Activated CD8-positive, alpha-beta memory T cell treated with anti-CD3 and anti-CD28 coated beads, Interleukin-2, amount 10 ng/mL, durations not matched to agents 7 days and 5 days (primary cell): ENCODE measurements at places on chromosomes 13 and 19.

DNA sequence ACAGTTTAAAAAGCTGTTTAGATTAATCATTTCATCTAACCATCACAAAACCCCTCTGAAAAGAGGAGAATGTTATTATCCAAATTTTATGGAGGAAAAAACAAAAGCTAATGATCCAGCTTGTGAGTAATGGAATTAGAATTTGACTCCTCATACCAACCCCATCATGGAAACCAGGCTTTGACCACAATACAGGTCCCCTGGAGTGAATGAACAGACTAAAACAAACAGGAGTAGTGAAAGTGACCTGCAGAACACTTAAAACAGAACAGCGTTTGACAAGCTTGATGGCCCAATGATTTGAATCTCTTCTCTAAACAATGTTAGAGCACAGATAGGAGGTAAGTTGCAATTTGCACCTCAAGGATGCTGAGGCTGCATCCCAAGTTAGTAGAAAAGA lies 230.0 kb downstream of the DCT start:
- no peak for DNase-seq

DNA sequence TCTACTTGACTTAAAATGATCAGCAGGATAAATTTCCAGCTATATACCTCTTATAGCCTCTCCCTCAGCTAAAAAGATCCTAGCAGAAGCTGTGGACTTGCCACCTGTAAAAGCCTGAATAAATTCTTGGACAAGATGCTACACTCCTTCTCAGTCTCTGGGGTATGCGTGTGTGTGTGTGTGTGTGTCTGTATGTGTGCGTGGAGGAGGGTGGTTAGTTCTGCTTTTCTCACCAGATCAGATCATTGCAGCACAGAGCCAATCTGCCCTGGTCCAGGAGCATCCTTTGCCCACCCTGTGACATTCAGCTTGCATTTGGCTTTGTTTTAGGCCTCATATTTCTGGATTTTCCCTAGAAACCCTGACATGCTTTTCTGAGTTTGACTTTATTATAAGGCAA lies 438.3 kb downstream of the RFC3 start:
- DNase-seq, result no peak

- no peak for DNase-seq
Observed at GRCh38 chr19:38875656-38876395, 2.2 kb downstream of the RINL start.

GRCh38 chr13:76883236-76883635 lies 3.0 kb downstream of the KCTD12 start:
- no peak for DNase-seq

DNA sequence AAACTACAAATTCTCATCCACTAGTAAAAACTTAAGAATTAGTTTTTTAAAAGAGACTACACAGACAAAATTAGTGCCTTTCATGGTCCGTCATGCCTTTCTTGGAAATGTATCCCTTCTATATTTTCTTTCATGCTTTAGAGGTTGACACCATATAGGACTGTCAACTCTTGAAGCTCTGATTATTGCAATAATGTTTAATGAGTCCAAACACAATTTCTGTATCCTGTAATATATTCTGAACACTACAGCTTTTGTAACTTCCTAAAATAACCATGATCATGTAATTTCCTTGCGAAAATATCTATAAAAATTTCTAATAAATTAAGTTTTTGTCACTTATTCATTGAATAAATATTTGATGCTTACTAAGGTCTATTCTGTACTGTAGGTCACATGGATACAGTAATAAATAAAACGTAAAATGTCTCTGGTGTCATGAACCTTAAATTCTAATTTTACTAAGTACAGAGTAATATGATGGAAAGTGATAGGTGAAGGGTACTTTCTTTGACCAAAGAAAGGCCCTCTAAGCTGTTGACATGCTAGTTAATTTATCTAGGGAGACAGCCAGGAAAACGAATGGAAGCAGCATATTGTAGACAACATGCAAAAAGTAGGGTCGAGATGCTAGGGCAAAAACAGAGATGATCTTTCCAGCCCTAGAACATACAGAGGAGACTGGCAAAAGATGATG lies 687.3 kb upstream of the PCDH9 start:
- no peak for DNase-seq

GRCh38 chr19:45952686-45953505 lies 20.8 kb downstream of the NOVA2 start:
- DNase-seq, result peak; percentile 73

GRCh38 chr19:56710437-56710836 lies 38.9 kb upstream of the ZNF835 start:
- DNase-seq, result no peak

GRCh38 chr19:17519967-17520366 lies 8.5 kb downstream of the PGLS start:
- DNase-seq, result no peak

GRCh38 chr13:73187106-73187505 lies 128.3 kb downstream of the KLF5 start:
- no peak for DNase-seq

- no peak for DNase-seq
Observed at GRCh38 chr13:34933349-34933748, 8.7 kb upstream of the NBEA start.

- no peak for DNase-seq
Observed at GRCh38 chr19:41039806-41040205, 48.4 kb upstream of the CYP2A13 start.

GRCh38 chr13:60787083-60787482 lies 390.1 kb downstream of the TDRD3 start:
- no peak for DNase-seq

DNA sequence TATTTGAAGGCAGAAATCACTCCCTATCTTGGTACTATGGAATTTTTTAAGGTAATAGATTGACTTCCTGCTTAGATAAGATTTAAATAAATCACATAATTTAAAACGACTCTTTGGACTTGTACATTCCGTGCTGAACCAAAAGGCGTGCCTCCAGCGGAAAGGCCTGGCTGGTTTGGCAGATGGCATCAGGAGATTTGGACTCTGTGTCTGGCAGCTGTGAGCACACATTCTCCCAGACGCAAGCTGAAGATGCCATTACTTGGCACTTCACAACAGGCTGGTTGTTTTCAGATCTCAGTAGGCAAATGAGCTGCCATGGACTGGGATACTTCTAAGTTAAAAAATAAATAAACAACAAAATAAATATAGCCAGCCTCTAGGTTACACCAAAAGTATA lies 104.5 kb upstream of the SLC15A1 start:
- no peak for DNase-seq

- no peak for DNase-seq
Observed at GRCh38 chr13:23671897-23672296, 101.7 kb downstream of the TNFRSF19 start.

GRCh38 chr19:397321-397720 lies 11.6 kb downstream of the C2CD4C start:
- no peak for DNase-seq

DNA sequence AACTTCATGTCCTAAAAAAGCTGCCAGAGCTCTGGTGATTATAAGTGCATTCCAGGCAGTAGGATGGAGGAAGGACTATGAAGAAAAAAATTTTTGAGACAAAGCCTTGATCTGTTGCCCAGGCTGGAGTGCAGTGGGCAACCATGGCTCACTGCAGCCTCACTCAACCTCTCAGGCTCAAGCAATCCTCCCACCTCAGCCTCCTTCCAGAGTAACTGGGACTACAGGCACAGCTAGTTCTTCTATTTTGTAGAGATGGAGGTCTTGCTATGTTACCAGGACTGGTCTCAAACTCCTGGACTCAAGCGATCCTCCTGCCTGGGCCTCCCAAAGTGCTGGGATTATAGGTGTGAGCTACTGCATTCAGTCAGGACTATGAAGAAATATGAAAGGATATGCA lies 161.2 kb downstream of the IRS2 start:
- DNase-seq, result no peak

GRCh38 chr13:28245465-28245864 lies 107.1 kb downstream of the PAN3 start:
- no peak for DNase-seq

DNA sequence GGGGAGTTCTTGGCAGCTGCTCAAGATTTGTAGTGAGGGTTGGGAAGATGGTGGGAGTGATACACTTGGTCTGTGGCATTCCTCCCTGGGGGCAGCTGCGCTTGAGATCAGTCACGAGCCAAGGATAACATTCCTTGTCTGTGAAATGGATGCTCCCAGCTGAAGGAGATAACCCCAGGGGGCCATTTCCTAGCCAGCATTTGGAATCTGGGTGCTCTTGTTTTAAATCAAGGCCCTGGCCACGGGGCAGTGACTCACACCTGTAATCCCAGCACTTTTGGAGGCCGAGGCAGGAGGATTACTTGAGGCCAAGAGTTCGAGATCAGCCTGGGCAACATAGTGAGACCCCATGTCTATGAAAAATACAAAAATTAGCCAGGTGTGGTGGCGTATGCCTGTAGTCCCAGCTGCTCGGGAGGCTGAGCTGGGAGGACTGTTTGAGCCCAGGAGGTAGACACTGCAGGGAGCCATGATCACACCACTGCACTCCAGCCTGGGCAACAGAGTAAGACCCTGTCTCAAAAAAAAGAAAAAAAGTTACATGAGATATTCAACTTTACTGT lies 4.6 kb downstream of the PKN1 start:
- no peak for DNase-seq

GRCh38 chr19:31377736-31378135 lies 28.5 kb upstream of the TSHZ3 start:
- DNase-seq, result no peak

- no peak for DNase-seq
Observed at GRCh38 chr13:113066746-113067145, 38.8 kb upstream of the F7 start.

DNA sequence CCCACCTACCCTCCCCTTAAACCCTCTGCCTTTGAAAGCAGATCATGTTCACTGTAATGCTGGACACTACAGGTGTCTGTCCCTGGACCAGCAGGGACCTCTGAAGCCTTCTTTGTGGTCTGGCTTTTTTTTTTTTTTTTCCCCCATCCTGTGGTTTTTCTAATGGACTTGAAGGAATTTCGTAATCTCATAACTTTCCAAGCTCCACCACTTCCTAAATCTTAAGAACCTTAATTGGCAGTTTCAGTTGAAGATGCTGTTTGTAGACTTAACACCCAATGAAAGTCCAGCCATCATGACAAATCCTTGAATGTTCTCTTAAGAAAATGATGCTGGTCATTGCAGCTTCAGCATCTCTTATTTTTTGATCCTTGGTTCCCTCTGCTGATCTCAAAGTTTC lies 45.0 kb upstream of the LRCH1 start:
- no peak for DNase-seq

DNA sequence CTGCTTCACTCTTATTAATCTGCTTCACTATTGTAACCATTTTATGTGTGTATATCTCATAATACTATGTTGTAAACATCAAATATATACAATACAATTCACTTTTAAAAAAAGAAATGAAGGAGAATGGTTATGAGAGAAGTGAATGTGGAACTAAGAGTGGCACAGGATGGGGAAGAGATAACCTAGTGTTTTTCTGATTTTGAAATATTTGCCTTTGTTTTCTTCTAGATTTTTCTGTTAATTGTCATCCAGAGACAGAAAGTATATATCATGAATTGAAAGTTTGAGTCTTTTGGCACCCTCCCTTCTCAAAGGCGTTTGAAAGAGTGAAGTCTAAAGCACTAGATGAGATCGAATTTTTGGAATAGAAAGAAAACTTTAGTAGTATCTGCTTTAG lies 2.8 kb downstream of the DNAJC3 start:
- DNase-seq, result no peak

DNA sequence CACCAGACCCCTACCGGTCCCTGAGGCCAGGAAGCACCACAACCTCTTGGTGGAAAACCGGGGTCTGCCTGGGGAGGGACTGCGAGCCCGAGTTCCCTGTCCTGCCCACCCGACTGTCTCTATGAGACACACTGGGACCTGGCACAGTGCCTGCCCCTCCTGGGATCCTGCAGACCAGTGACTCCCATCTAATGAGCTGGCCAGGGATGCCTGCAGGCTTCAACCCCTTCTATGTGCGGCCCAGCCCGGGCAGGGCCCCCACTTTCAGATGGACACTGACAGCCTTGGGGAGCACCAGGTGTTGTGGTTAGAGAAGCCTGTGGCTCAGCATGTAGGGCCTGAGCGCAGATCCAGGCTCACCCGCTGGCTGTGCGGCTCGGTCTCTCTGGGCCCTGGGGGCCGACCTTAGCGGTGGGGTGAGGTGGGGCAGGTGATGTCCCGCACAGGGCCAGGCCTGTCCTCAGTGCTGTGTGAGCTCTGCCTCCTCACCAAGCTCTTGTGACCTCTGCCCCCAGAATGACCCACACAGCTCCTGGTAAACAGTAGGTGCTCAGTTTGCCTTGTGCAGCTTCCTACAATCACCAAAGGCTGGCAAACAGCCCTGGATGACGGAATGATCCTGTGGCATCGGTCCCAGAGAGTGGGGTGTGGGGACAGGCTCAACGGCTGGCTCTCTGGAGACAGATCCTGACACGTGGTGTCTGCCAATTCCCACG lies 17.9 kb upstream of the CACTIN start:
- DNase-seq, result no peak

- DNase-seq, result peak; percentile 55
Observed at GRCh38 chr19:51546650-51547396, 15.4 kb upstream of the SIGLEC6 start.

DNA sequence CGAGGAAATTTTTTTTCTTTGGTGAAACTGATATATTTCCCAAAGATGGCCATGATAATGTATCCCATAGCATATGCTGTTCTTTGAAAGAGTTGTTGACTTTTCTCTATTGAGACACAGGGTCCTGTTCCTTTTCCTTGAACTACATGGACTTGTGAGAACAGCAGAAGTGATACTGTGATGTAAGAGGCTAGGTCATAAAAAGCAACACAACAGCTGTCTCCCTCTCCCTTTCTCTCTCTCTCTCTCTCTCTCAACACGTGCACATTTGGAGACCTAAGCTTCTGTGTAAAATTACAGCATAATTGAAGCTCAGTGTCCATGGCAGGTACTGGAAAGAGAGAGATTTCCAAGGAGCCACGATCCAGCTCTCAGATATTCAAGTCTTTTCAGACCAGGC lies 1712.4 kb downstream of the EFNB2 start:
- no peak for DNase-seq

- no peak for DNase-seq
Observed at GRCh38 chr19:35775046-35775297, 392 bp upstream of the ARHGAP33 start.

DNA sequence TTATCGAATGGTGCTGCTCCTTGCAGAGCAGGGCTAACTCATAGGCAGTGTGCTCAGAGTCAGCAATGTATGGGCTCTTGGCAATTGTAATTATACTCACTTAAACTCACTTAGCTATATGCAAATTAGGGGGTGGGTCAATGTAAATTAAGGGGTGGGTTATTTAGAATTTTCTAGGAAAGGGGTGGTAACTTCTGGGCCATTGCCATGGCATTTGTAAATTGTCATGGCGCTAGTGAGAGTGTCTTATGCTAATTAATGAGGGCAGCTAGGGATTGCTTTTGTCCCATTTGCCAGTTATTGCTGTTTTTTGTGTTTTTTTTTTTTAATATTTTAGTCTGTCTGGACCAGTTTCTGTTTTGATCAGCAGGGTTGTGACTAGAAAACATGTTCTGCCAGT lies 68.4 kb downstream of the DIAPH3 start:
- DNase-seq, result no peak

GRCh38 chr19:2549701-2550191 lies 73.8 kb downstream of the GADD45B start:
- DNase-seq, result no peak

- peak; percentile 78 for DNase-seq
Observed at GRCh38 chr13:40116008-40116407, 460.5 kb downstream of the COG6 start.
